ENCODE measurements at places on chromosomes 6 and 20.
A peak's percentile ranks its signal among the peaks of the same experiment; 100 is the strongest.

DNA sequence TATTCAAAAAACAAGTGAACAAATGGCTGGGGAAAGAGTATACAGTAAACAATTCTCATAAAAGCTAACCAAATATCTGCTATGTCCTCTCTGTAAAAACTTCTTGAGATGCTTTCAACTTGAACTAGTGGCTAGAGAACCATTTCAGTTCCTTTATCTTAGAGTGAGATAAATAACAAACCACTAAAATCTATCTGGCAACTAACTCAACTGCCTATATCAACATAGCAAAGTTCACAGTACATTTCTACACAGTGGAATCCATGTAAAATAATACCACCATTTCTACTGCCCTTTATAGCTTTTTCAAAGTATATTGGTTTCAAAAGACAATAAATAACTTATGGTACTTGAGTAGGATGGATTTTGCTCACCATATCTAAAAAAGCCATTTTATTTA lies 95.1 kb downstream of the MMS22L start:
- DNase-seq = no peak

- no peak for DNase-seq
These were observed 121.2 kb downstream of the MMUT start for GRCh38 chr6:49341869-49342268.

- DNase-seq = no peak
These were observed 979 bp upstream of the MOCS1 start for GRCh38 chr6:39935241-39935640.

DNA sequence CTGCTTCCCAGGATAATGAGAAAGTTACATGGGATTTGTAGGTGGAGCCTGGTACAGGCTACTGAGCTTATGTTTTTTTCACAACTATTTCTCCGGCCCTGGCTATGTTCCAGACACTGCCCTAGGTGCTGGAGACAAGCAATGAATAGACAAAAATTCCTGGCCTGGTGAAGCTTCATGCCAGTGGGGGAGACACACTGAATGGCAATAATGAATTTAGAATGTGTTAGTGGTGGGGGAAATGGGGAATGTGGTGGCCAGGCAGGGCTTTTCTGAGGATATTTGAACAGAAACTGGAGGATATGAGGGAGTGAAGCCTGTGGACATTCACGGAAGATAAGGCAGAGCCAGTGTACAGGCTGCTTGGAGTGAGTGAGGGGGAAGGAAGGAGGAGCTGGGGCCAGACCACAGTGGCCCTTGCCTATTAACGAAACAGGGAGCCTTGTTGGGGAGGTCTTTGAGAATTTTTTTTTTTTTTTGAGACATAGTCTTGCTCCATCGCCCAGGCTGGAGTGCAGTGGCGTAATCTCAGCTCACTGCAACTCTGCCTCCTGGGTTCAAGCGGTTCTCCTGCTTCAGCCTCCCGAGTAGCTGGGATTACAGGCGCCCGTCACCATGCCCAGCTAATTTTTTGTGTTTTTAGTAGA lies 6.6 kb downstream of the FOXS1 start:
- no peak for DNase-seq

DNA sequence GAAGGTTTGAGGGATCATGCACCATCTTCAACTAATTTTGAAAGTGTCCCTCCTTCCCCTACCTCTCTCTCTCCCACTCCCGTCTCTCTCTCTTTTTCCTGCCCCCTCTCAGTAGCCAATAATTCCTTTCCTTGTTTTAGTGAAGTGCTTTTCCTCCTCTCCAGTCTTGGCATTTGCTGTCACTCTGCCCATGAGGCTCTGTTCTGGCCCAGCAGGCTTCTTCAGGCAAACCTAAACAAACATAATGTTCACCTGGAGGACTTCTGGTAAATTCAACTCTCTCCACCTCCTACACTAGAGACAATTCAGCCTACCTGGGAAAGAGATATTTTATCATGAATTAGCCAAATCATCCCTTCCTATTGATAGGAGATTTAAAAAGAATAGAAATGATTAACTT lies 320.4 kb upstream of the RNF24 start:
- DNase-seq = no peak

GRCh38 chr6:26172608-26172968 lies 85.4 kb downstream of the HFE start:
- DNase-seq = peak; percentile 12

DNA sequence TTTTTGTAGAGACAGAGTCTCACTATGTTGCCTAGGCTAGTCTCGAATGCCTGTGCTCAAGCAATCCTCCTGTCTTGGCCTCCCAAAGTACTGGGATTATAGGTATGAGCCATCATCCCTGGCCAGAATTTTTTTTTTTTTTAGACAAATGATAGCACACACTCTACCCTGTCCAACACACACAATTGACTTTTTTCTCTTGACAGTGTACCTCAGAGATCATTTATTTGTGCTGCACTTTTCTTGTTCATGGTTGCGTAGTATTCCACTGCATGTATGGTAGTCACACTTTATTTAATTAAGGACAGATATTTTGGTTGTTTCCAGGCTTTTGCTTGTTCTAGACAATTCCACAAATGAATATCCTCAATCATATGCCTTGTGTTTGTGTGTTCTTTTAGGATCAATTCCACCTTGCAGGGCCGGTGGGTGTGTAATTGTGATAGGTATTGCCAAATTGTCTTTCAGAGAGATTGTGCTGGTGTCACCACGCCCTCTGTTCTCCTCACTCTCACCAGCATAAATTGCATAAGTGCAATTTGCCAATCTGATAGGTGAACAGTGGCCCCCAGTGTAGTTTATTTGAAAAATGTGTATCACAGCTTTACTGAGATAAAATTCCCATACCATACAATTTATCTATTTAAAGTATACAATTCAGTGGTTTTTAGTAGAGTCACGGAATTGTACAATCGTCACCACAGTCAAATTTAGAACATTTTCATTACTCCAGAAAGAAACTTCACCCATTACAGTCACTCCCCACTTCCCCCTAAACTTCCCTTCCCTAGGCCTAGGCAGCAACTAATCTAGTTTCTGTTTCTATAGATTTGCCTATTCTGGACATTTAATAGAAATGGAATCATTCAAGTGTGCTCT lies 20.1 kb downstream of the SRC start:
- DNase-seq = peak; percentile 38

DNA sequence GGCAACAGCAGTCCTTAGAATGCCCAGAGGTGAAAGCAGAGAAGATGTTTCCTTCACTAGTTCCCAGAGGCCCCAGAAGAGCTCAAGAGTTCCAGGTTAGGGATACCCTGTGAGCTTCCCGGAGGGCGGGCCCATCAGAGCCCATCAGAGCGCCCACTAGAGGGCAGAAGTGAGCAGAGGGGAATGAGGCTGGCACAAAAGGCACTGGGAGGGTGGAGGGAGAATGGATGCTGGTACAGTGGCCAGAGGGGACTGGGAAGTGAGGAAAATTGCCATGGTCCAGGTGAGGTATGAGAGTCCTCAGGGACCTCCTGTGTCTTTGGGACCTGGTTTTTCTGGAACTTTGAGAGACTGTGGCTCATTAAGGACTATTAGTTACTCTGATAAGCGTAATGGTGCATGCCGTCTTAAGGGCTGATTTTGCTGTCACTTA lies 57.3 kb downstream of the LINC00237 start:
- peak; percentile 12 for DNase-seq

DNA sequence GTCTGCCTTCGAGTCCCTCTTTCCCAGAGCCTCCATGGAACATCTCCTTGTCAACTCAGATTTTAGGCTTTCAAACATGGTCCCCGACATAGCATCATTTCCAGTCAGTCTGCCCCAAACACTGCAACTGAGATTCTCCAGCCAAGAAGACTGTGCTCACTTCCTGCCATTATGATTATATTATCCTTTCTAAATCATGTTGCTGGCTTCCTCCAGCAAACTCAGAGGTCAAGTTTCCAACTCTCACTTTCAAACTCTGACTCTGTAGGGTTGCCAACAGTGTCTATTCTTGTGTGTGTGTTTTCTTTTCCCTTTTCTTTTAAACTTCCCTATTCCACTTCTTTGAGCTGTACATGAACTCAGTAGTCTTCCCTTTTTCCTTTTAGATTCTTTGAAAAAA lies 61.2 kb upstream of the TRAF3IP2 start:
- DNase-seq = no peak

GRCh38 chr20:34525709-34526416 lies 9.6 kb downstream of the DYNLRB1 start:
- DNase-seq = no peak
